K562 (cell line): ENCODE measurements at places on chromosomes 16 and 17.

DNA sequence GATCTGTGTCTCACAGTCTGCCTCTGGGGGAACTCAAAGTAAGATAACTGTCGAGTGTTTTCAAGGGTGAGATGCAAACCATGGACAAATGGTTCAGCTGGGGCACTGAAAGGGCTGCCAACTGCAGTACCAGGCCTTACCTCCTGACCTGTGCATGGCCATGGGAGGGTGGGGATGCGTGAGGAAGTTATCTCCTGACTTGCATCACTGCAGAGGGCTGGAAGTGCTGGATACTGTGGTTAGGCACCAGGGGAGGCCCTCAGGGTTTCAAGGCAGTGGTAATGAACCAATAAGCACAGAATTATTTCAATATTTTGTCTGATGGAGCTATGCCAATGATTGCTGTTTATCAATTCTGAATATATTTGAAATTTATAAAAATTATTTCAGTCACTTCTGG is 159.2 kb downstream of the CYLD start:
- DNase-seq = no peak

DNA sequence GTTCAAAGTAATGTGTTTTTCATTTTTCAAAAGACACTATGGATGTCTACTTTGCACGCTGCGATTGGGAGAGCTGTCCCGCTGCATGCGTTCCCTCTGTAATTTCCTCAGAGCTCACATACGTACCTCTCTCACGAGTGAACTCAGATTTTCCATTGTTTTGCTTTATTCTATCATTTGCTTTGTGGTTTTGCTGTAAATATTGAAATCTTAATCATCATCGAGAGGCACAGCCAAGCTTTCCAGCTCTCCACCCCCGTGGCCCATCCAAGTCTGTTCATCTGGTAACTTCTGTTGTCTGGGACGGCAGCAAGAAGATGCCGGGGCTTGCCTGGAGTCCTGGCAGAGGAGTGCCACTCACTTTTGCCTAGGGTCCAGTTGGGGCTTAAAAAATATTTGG is 21.1 kb downstream of the TMC6 start:
- no peak for DNase-seq

GRCh38 chr17:63950940-63951907 is 19.1 kb upstream of the CD79B start:
- DNase-seq = peak; percentile 34

DNA sequence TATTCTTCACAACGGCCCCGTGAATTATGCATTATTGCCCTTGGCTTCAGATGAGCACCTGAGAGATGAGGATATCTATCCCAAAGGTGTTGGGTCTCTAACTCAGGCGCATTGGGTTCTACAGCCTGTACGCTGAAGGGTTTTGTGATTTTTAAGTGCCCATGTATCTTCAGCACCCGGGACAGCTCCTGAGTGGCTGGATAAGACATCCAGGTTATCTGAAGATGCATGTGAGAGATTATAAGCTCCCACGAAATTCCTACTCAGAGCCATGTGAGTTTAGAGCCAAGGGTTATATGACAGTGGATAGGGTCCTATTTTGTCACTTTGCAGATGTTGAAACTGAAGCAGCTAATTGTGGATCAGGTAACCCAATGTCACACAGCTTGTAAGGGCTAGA is 612.3 kb upstream of the EEF2KMT start:
- DNase-seq = no peak

DNA sequence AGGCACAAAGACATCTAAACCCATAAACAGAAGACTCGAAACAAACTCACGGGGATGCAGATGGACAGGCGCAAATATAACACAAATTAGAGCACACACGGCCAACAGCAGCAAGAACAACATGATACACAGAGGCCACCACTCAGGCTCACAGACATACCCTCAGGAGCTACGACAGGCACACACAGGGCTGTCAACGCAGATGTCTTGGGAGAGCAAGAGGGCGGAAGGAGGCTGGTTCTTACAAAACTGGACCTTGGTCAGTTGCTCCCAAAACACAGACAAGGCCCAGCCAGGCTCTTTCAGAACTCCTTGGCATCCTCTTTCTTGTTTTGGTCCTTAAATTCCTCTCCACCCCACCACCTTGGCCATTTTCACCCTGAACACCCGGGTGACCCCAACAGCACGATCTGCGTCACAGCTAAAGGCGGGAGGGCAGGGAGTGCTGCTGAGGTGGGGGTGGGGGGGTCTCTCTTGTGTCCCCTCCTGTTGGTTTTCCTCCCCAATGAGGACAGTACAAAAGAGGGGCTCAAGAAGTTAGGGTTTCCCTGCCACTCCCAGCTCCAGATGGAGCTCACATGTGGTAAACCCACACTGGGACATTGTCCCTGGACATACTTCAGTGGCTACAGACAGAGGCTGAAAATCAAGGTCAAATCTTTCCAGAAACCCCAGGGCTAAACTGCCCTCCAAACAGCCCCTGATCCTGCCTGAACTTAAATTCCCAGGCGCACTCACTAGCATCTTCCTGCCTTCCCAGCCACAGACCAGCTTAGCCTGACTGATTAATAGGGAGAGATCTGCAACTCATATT is 221.3 kb downstream of the C16orf78 start:
- no peak for DNase-seq

DNA sequence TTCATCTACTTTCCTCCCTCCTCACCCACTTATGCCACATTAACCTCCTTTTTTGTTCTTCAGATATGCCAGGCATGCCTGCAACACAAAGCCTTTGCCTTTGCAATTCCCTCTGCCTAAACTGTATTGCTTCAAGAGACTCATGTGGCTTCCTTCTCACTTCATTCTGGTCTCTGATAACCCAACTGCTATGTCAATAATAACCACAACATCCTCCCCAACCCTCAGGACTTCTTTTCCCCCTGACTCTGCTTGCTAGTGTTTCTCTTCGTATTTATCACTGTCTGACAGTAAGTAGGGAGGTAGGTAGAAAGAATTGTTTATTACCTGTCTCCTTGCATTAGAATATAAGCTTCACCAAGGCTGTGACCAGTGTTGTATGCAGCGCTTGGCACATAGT is 22.4 kb downstream of the RBL2 start:
- no peak for DNase-seq

DNA sequence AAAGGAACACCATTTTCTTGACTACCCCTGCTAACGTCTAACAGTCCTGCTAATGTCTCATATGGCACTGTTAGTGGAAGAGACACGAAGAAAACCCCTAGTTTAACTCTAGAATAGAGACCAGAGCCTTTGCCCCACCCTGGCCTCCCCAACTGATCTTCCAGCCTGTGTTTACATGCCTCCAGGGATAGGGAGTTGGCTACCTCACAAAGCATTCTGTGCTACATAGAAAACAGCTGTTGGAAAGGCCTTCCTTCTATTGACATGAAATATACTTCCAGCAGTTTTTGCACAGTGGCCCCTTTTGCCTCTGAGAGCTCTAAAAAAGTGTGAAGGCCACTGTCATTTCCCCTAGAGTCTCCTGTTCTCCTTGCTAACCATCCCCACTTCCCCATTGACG is 73.1 kb downstream of the ASIC2 start:
- DNase-seq = no peak

DNA sequence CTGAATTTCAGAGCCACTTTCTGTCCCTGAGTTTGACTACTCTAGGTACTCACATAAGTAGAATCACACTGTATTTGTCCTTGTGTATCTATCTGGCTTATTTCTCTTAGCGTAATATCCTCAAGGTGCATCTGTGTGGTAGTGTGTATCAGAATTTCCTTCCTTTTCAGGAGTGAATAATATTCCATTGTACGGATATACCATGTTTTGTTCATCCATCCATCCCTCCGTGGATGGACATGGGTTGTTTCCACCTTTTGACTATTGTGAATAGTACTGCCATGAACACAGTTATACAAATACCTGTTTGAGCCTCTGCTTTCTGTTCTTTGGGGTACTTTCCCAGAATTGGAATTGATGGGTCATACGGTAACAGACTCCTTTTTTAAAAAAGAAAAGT is 111.7 kb downstream of the PITPNC1 start:
- no peak for DNase-seq

- DNase-seq = no peak
Measured at GRCh38 chr16:69157196-69157595, 24.7 kb downstream of the UTP4 start.

- no peak for DNase-seq
Measured at GRCh38 chr16:11389083-11389482, 43.8 kb downstream of the RMI2 start.

GRCh38 chr17:66364990-66365490 is 62.6 kb downstream of the PRKCA start:
- peak; percentile 21 for DNase-seq

- no peak for DNase-seq
Measured at GRCh38 chr16:64269756-64270155, 852.1 kb downstream of the CDH11 start.

- DNase-seq = no peak
Measured at GRCh38 chr17:46121165-46121764, 72.0 kb downstream of the KANSL1 start.

DNA sequence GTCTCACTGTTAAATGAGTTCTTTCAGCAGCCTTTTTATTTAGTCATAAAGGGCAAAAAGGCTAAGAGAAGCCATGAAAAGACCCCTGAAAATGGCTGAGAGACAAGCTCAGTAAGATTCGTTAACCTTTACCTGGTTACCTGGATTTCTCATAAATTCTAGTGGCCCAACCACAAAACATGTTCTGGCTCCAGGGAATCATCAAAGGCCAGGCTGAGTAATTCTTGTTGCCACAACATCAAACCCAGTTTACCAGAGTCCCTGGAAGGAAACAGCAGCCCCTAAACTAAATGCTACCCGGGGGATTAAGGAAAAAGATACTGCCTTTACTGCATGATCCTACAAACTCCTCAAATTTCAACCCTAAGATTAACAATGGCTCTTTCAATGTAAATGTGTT is 15.8 kb downstream of the CYTH1 start:
- DNase-seq = no peak

GRCh38 chr17:50902372-50903353 is 36.5 kb upstream of the TOB1 start:
- DNase-seq = no peak

DNA sequence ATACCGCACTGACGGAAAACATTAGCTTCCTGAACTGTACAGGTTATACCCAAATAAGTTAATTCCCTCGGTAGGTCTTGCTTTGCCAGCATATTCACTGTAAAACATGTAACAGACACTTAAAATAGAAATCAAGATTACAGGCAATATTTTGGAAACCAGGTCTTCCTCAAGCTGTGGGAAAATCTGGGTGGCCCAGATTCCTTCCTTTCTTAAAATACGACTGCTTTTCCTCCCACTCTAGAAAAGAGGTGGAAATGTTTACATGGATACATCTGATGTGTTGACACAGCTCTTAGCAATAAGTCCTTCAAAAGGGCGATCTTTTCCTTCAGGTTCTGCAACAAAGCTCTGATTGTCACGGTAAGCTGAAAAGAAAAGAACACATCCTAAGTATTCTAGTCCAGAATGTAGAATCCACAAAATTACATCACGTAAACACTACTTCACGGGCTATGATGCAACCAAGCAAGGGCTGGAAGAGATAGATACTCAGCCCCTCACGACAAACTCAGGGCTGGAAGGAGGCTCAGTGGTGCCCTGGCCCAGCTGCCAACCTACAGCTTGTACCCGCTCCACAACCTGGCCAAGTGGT is 18.4 kb downstream of the STX8 start:
- DNase-seq = no peak

DNA sequence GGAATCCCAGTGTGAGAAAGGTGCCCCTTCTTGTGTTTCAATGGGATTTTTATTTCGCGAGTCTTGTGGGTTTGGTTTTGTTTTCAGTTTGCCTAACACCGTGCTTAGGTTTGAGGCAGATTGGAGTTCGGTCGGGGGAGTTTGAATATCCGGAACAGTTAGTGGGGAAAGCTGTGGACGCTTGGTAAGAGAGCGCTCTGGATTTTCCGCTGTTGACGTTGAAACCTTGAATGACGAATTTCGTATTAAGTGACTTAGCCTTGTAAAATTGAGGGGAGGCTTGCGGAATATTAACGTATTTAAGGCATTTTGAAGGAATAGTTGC is 567 bp downstream of the UBB start:
- no peak for DNase-seq

DNA sequence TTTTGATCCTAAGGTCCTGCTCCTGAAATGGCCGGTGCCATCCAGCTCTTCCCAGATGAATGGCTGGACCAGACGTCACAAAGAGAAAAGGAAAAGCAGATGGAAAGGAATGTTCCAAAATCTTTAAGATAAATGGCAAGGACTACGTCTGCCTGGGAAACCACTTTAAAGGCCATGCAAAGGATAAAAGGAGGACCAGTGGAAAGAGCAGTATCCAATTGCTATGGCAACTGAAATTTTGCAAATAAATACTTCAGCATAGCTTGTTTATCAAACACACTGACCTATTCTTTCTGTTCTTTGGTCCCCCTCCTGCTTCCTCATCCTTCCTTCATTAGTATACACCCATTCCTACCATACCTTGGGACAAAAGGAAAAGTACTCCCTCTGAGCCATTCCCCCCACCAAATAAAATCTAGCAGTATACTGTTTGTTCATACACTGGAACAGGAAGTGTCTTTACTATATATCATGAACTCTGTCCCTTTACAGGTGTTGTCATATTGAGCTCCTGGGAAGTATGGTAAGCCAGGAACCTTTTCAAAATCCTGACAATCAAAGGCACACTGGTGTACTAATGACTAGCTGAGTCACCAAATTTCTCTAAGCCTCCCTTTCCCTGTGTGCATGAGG is 37.2 kb upstream of the NUFIP2 start:
- DNase-seq = no peak

DNA sequence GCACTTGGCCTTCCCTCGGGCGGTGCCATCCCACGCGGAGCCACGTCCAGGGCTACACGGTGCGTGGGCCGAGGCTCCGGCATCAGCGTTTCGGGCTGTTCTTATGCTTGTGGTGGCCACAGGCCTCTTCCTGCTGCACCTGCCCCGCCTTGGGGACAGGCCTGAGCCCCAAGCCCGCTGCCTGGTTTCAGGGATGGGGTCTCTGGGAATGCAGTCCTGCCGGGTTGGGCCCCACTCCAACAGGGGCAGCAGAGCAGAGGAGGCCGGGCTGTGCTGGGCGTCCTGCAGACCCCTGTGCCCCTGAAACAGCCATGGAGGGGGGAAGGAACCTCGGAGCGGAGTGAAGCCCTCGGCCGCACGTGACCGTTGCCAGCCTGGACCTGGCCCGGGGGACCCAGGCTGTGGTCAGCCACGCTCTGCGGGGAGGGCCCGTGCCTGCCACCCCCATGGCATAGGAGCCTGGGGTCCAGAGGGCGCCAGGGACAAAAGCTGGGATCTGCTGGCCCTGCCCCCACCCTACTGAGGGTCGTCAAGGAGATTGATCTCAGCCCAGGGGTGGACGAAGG is 453 bp upstream of the WFIKKN1 start:
- DNase-seq = no peak

DNA sequence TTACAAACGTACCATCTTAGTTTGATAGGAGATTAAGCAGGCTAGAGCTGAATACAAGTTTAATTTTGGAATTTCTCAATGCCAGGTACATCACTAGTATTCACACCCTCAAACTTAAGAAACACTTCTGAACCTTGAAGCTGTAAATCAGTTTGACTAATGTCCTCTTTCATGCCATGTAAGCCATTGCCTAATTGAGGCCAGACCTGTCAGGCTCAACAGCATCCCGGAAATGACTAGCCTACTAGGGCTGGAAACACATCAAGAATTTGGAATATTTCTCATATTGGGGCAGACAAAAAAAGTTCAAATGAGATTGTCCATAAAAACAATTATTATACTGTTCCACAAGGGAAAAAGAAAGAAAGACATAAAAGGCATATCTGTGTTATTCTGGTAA is 1.7 kb downstream of the USP32 start:
- DNase-seq = peak; percentile 73

- DNase-seq = no peak
Measured at GRCh38 chr16:52680993-52681392, 134.1 kb upstream of the TOX3 start.

GRCh38 chr17:8417806-8418205 is 17.9 kb upstream of the NDEL1 start:
- DNase-seq = no peak
